Smooth muscle cell of the umbilical artery (primary cell): ENCODE measurements at places on chromosomes 6 and 20. TPM values are rescaled to one million over a fixed set of nuclear protein-coding genes. Genes with fewer than 3 reads are reported as not detected.

Gene FERMT1
- total RNA-seq, result 3.0 and 10.9 TPM in 2 replicates

Gene RAB23
- 57.7 and 59.1 TPM in 2 replicates for total RNA-seq

Gene SLC35F1
- not detected in 2 replicates for total RNA-seq

Gene BLOC1S5
- total RNA-seq, result 15.7 and 18.4 TPM in 2 replicates

Gene KIF25
- total RNA-seq, result 0.14 TPM in 1 of 2 replicates, not detected in the other
